ENCODE measurements at places on chromosomes 5 and 9.
A peak's percentile ranks its signal among the peaks of the same experiment; 100 is the strongest.

- DNase-seq, result no peak
Measured at GRCh38 chr5:93360436-93361088, 220.5 kb downstream of the NR2F1-AS1 start.

GRCh38 chr5:161373345-161373707 lies 173.2 kb downstream of the GABRB2 start:
- DNase-seq, result no peak

DNA sequence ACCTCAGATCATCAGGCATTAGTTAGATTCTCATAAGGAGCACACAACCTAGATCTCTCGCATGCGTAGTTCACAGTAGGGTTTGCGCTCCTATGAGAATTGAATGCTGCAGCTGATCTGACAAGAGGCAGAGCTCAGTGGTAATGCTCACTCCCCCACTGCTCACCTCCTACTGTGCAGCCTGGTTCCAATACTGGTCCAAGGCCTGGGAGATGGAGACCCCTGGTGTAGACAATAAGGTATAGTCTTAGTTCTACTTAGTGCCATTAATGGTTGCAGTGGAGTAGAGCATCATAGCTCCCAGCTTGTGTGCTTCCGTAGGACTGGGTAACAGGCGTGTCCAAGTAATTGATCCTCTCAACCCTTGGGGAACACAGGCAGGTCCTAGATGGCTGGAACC lies 70.4 kb upstream of the ANKRD55 start:
- no peak for DNase-seq

DNA sequence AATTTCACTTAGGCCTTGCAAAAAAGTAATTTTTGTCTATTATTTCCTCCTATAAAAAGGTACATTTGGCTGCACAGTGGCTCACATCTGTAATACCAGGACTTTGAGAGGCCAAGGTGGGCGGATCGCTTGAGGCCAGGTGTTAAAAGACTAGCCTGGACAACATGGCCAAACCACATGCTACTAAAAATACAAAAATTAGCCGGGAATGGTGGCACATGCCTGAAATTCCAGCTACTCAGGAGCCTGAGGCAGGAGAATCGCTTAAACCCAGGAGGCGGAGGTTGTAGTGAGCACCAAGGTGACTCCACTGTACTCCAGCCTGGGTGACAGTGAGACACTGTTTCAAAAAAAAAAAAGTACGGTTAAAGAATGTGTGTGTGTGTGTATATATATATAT lies 15.7 kb downstream of the NUP155 start:
- DNase-seq, result no peak

- DNase-seq, result no peak
Measured at GRCh38 chr9:122777935-122778627, 10.7 kb upstream of the OR5C1 start.

- no peak for DNase-seq
Measured at GRCh38 chr5:50715001-50715400, 48.6 kb downstream of the PARP8 start.

GRCh38 chr9:100111235-100111634 lies 12.2 kb downstream of the INVS start:
- DNase-seq, result peak; percentile 97

- no peak for DNase-seq
Measured at GRCh38 chr9:7239708-7240107, 481.9 kb downstream of the KDM4C start.

DNA sequence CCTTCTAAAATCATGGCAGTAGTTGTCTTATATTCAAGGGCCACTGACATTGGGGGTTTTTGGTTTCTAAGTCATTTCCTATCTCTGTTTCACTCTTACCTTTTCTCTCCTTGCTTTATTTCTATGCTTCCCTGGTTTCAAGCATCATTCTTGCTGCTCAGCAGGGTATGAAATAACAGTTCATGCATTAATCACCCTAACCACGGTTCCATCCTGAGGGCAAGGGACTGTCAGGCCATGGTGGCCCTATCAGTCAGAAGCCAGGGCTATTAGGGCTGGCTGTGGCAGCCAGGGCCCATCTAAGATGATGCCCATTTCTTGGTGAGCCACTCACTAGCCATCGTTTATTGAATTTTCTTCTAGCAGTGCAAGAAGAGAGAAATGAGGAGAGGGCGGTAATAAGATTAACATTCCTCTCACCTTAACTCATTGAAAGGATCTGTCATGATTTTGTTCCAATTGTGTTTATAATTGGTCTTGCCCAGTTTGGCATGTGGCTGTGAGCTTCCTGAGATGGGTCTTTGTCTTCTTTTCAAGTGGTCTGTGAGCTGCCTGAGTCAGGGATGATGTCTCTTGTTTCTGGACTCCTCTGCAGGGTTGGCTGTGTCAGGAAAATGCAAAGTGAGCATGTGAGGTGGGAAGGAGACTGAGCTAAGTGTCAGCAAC lies 45.2 kb downstream of the CYSTM1 start:
- no peak for DNase-seq

DNA sequence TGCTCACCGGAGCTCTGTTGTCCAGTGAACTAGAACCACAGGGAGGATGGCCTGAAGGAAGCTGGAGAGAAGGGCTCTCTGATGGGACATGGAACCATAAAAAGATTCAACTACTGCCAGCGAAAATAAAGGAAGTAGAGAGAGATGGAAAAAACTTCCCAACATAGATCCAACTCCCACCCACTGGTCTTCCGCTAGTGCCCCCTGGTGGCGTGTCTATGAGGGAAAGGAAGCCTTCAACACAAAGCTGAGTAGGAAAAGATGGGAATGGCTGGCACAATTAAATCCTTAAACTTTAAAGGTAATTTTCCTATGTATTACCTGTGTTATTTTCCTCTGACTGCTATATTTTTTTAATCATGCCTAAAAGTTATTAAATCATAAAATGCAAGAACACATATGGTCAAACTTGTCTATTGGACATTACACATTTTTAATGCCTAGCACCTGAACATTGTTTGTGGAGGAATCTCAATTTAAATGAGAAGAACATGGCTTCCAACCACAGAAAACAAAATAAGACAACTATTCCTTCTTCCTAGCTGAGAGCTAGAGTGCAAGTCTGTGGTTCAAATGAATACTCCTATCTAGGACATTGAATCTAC lies 51.5 kb downstream of the CEP120 start:
- peak; percentile 43 for DNase-seq

GRCh38 chr9:69949396-69949795 lies 94.3 kb upstream of the MAMDC2 start:
- no peak for DNase-seq

DNA sequence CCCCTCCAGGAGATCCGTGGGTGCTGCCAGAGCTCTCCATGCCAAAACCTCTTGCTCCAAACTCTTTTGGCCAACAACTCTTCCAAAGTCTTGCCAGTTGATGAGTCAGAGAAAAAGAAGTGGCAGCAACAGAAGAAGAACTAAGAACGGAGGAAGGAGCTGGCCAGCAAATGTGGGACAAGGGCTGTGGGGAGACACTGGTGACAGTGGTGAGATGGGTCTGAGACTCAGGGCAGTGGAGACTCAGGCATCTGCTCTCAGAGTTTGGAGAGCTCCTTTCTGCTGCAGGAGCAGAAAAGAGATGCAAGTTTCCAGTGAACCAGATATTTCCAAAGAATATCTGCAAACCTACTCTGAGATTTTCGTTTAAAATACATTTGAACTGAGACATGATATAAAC lies 92.3 kb upstream of the SEMA6A start:
- no peak for DNase-seq

- DNase-seq, result no peak
Measured at GRCh38 chr9:2624051-2624682, 2.6 kb downstream of the VLDLR start.

GRCh38 chr9:137639303-137640051 lies 20.7 kb downstream of the EHMT1 start:
- no peak for DNase-seq

DNA sequence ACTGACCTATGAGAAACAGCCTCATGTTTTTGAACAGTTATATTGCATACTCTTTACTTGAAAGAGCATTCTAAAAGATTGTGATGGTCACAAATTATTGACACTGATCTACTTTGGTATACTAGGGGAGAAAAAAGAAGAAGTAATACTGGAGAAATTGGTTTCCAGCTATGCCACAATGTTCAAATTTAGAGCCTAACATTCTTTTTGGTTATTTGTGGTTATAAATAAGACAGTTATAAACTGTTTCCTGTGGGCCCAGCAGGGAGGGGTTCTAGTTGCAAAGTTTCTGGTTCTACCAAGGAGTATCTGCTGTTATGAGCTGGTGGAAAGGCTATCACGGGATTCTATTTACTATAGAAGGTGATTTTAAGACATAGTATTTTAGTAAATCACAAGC lies 4.8 kb downstream of the CWC27 start:
- DNase-seq, result no peak

DNA sequence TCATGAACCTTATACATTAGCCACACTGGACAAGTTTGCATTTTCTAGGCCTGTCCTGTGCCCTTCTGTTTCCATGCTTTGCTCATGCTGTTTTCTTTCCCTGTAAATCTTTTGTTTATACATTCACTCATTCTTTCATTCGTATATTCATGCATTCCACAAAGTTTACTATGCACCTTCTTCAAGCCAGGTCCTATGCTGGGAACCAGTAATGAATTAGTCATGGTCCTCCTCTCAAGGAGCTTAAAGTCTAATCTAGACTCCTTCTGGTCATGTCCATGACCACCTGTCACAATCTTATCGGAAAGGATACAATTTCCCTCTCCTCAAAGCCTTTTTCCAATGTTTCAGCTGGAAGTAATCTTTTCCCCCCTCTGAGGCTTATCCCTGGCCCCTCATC lies 9.1 kb upstream of the XPA start:
- DNase-seq, result no peak

DNA sequence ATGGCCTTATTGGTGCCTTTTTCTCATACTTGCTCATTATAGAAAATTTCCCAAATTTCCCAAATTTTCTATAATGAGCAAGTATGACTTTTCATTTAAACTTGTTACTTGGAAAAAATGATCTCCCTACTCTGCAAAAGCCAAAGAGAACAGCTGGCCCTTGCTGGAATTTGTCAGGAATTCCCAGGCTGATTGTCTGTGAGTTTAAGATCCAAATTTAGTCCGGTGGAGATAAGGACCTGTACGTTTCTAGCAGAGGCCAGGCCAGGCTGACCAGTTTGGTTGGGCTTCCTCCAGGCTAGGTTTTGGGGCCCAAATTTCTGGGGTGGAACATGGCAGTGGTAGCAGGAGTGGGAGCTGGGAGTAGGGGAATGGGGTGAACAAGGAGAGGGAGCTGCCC lies 51.9 kb downstream of the NEURL1B start:
- DNase-seq, result no peak

GRCh38 chr5:56277573-56277972 lies 44.4 kb upstream of the ANKRD55 start:
- no peak for DNase-seq

GRCh38 chr9:88013035-88013434 lies 38.7 kb upstream of the CDK20 start:
- no peak for DNase-seq

- DNase-seq, result no peak
Measured at GRCh38 chr9:110130791-110131416, 77.1 kb downstream of the C9orf152 start.

- DNase-seq, result peak; percentile 47
Measured at GRCh38 chr9:130461218-130461630, 16.5 kb downstream of the ASS1 start.

GRCh38 chr9:8412327-8412726 lies 612.7 kb upstream of the DMAC1 start:
- no peak for DNase-seq

- DNase-seq, result peak; percentile 48
Measured at GRCh38 chr5:154221371-154221896, 30.9 kb downstream of the GALNT10 start.

DNA sequence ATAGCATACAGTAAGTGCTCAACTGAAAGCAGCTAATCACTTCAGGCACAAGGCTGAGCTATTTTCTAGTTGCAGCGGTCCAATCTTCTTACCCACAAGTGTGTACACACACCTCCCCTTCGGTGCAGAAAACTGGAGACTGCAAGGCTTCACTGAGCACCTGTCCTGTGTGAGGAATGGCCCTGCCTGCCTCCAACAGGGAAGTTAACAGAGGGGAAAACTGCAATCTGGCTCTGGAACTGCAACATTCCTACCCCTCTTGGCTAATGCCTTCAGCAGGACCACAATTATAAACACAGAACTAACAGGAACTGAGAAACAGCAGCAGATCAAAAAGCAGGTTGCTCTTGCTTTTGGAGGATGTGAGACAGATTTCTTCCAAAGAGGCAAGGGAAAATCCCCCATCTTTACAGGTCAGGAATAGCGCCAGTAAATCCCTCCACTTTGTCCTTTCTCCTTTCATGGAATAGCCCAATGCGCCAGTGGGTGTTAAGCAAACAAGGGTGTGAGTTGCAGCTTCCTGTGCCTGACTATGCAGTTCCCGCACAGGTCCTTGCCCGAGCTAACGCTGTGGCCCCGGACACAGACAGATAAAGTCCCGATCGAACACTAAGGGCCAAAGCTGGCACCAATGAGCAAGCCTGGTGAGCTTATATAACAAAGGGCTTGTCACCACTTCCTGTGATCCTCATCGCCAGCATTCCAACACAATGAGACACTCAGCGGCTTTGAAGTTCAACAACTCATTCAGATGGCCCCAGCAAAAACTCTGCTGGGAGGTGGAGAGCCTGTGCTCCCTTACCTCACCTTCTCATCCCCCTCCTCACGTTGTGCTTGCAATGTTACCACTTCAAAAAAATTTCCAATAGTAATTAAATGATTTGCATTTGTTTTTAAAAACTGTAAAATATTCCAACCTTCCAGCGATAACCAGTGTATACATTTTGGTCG lies 21.5 kb downstream of the SHB start:
- peak; percentile 86 for DNase-seq

DNA sequence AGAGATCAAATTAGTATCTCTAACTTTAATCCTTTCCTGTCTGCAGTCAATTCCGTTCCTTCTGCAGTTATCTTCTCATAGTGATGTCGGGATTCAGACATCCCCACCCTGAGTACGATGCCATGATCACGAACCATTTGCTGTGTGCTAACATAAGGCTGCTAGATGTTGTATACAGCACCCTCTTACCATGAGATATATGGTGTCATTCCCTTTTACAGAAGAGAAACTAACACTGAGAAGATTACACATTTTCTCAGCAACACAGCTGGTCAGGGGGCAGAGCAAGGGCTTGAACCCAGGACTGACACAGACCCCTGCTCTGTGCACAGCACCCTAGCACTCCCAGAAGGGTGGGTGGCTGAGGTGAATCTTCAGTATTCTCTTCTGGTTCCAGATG lies 46.9 kb upstream of the HSD17B4 start:
- DNase-seq, result no peak

GRCh38 chr9:103649086-103649485 lies 445.0 kb upstream of the SMC2 start:
- DNase-seq, result no peak

GRCh38 chr5:16844952-16845351 lies 91.1 kb downstream of the MYO10 start:
- DNase-seq, result no peak

DNA sequence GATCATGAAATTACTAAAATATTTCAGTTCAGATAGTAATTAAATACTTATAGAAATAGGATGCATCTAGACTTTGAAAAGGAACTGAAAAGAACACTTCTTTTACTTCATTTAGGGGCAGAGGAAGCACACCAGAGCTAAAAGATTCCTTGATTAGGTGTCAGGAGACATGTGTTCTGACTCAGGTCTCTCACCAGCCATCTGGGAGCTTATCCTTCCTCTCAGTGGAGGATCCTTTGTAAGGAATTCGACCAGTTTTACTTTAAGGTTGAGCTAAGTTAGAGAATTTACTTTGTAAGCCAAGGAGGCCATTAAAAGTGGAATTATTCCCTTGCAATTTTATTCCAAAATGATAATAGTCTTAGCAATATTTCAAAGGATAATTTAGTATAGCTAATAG lies 16.7 kb downstream of the VCAN start:
- no peak for DNase-seq
